Ureter (tissue), 1 donor: ENCODE measurements at places on chromosomes 5 and 9.
A peak's percentile ranks its signal among the peaks of the same experiment; 100 is the strongest.

DNA sequence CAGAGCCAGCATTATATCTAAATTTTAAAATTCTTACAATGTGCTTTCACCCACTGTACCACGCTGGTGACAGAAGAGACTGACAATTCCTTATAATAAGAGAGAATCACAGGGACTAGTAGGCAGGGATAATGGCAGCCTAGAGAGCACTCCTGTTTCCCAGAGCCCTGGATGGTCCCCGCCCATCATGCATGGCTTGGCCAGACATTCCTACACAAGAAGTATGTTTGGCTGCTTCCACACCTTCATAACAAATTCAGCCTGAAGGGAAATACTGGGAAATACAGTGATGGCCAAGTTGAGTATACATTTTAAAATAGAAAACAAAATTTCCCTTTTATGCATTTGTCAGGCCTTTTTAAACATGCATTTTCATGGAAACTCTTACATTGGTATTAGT lies 193.5 kb upstream of the ELL2 start:
- DNase-seq = no peak

GRCh38 chr5:175487514-175488222 lies 9.3 kb downstream of the SFXN1 start:
- DNase-seq = no peak

- peak; percentile 7 for DNase-seq
Observed at GRCh38 chr5:1983401-1983800, 100.7 kb upstream of the IRX4 start.

GRCh38 chr9:100108559-100108958 lies 9.5 kb downstream of the INVS start:
- no peak for DNase-seq

DNA sequence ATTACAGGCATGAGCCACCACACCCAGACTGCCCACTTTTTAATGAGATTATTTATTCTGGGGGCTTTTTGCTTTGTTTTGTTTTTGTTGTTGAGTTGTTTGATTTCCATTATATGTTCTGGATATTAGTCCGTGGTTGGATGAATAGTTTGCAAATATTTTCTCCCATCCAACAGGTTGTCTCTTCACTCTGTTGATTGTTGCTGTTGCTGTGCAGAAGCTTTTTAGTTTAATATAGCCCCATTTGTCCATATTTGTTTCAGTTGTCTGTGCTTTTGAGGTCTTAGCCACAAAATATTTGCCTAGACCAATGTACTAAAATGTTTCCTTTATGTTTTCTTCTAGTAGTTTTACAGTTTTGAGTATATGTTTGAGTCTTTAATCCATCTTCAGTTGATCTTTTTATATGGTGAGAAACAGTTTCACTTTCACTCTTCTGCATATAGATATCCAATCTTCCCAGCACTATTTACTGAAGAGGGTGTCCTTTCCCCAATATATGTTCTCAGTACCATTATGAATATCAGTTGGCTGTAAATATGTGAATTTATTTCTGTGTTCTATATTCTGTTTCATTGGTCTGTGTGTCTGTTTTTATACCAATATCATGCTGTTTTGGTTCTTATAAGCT lies 30.2 kb upstream of the TBCA start:
- DNase-seq = no peak

DNA sequence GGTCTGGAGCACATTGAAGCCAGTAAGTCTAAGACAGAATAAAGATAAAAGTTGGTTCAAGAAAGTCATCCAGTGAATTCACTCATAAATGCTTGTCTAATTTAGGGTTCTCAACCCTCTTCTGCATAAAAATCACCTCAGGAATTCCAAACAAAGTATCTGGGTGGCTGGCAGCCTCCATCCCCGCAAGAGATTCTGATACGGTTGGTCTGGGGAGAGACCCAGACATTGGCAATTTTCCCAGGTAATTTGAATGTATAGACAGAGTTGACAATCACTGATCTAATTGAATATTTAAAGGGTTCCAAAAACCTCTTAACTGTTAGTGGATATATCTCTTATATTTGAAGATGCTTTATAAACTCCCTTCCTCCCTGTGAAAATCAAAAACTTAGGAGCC lies 14.9 kb downstream of the ADAMTSL1 start:
- no peak for DNase-seq

- no peak for DNase-seq
Observed at GRCh38 chr5:4879075-4879474, 261.1 kb upstream of the ADAMTS16 start.

- DNase-seq = no peak
Observed at GRCh38 chr5:86968301-86968753, 299.4 kb upstream of the RASA1 start.

GRCh38 chr5:54944364-54944763 lies 41.0 kb downstream of the ESM1 start:
- DNase-seq = no peak

- DNase-seq = no peak
Observed at GRCh38 chr5:71810471-71811195, 91.6 kb downstream of the CARTPT start.
